Thymus (tissue), 14 donors: ENCODE measurements at places on chromosomes 6 and 20. TPM values are rescaled to one million over a fixed set of nuclear protein-coding genes. Genes with fewer than 3 reads are reported as not detected.

GRCh38 chr20:57170343-57170742 is 96.1 kb downstream of the BMP7 start:
- peaks cover 3% of the 10 kb centered on the region for H3K4me1 ChIP-seq
- no peaks in the 10 kb centered on the region for H3K27me3 ChIP-seq
- DNase-seq, result no peak
- no peak overlapping the region for H3K27ac ChIP-seq
- H3K4me3 ChIP-seq, result no peak overlapping the region
- H3K36me3 ChIP-seq, result no peaks in the 10 kb centered on the region

GRCh38 chr6:110930781-110931180 is 27.7 kb upstream of the GTF3C6 start:
- H3K36me3 ChIP-seq, result no peaks in the 10 kb centered on the region

DNA sequence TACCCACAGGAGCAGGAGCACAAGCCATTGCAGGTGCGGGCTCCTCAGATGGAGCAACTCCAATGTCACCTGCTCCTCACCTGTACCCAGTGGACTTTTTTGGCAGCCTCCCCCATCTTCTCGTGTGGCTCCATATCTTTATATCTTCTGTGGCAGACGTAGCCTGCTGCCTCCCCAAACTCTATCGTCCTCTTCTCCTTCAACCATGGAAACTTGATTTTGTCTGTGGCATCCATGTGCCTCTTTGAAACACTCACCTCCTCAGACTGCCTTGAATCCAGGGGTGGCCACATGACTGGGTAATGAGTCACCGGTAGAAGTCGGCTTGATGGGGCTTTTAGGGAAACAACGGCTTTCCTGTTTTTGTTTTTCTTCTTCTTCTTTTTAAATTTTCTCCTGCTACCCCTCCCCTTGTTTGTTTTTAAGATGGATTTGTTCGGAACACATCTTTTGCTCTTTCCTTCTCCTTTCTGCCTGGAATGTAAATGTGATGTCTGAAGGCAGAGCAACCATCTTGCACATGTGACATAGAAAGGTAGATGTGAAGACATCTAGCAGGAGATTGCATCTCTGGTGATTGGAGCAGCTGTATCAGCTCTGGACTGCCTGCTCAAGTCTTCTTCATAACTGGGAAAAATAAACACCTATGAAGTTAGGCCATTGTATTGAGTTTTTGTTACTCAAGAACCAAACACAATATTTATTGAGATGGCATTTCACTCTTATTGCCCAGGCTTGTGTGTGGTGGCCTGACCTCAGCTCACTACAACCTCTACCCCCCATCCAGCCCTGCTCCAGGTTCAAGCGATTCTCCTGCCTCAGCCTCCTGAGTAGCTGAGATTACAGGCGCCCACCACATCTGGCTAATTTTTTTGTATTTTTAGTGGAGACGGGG is 69.9 kb upstream of the DDR1 start:
- no peak for DNase-seq
- H3K36me3 ChIP-seq, result peaks cover 6% of the 10 kb centered on the region
- H3K4me1 ChIP-seq, result peaks cover 29% of the 10 kb centered on the region
- H3K27me3 ChIP-seq, result no peaks in the 10 kb centered on the region

DNA sequence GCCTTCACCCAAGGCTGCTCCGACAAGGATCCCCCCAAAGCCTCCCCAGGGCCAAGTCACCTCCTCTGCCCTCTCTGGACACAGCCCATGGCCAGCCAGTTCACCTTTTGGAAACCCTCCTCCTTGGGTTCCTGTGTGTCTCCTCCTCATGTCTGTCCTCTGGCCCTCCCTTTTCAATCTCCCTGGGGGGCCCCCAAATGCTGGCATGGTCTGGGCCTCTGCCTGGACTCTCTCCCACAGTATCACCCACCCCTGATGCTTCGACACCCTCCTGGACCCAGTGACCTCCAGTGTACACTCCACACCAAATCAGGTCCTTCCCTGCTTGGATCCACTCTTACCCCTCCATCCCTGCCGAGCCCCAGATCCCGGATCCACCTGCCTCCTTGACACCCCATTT is 46.7 kb upstream of the NNAT start:
- H3K27ac ChIP-seq, result no peak overlapping the region
- no peaks in the 10 kb centered on the region for H3K36me3 ChIP-seq
- no peaks in the 10 kb centered on the region for H3K4me1 ChIP-seq

GRCh38 chr20:35720165-35721123 is 21.2 kb downstream of the ROMO1 start:
- H3K27ac ChIP-seq, result no peak overlapping the region
- H3K27me3 ChIP-seq, result no peaks in the 10 kb centered on the region
- H3K4me3 ChIP-seq, result no peak overlapping the region
- H3K4me1 ChIP-seq, result no peaks in the 10 kb centered on the region
- no peak for DNase-seq

DNA sequence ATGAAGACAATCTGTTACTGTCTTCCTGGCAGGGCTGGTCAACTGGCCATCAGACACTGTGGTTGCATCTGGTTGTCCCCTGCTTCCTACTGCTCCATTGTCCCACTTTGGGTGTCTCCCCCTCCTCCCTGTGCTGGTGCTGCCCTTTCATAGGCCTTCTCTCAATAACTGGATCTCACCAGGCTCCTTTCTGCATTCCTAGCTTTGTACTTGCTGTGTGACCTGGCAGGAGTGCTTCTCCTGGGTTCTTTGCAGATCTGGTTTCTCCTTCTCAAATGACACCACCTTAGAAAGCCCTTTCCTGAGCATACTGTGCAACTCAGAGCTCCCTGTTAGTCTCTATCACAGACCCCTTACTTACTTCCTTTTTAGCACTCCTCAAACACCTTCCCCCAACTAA is 223.0 kb downstream of the BCKDHB start:
- DNase-seq, result no peak
- no peaks in the 10 kb centered on the region for H3K4me1 ChIP-seq
- H3K27me3 ChIP-seq, result no peaks in the 10 kb centered on the region
- no peaks in the 10 kb centered on the region for H3K36me3 ChIP-seq
- H3K27ac ChIP-seq, result no peak overlapping the region
- H3K4me3 ChIP-seq, result no peak overlapping the region

The RBM38 gene
- polyA plus RNA-seq, result 84.6 TPM

The RHAG gene
- polyA plus RNA-seq, result 0.39 TPM

The BTBD3 gene
- polyA plus RNA-seq, result 14.0 TPM

The OLIG3 gene
- 0.09 TPM for polyA plus RNA-seq

The JPH2 gene
- polyA plus RNA-seq, result 2.0 TPM
